OCI-M1 (cell line): ENCODE measurements at places on chromosomes 1 and 21.

DNA sequence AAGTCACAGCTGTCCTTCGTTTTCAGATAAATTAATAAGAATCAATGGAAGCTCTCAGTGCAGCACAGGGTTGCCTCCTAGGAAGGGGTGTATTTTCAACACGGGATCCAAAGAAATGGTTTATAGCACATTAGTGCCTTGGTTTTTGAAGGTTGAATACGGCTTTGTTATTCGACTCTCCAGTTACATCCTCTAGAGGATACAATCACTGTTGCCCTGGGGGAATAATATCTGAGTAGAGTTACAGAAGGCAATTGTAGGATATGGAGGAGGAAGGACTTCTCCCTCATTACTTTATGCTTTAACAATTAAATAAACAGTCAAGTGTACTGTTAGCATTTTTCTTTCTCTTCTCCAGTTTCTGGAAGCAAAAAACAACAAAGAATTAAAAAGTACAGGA, 14.3 kb upstream of the ZNF326 start:
- no peak for DNase-seq

- DNase-seq: no peak
Measured at GRCh38 chr1:157137046-157137407, 1.2 kb downstream of the ETV3 start.

GRCh38 chr1:58204284-58204683, 342.2 kb downstream of the OMA1 start:
- DNase-seq: no peak

- no peak for DNase-seq
Measured at GRCh38 chr21:41848533-41848932, 30.6 kb downstream of the PRDM15 start.

DNA sequence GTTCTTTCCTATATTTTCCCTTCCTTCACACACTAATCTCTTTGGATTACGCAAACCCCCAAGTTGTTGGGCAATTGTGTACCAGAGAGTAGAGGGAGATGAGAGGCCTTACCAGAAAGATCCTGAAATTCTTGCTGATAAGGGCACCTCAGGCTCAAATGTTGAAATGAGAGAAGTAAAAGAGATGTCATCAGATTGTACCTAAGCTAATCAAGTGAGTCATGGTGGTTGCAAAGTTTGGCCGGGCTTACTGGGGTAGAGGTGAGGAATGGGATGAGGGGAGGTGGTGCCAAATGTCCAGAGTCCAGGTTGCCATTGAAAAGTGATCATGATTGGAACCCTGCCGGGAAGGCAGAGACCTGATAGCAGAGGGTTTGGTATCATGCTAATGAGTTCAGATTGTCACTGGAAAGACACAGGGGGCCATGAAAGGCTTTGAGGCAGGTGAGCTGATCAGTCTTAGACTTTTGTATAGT, 43.1 kb downstream of the OPTC start:
- peak; percentile 71 for DNase-seq

- DNase-seq: no peak
Measured at GRCh38 chr1:224482619-224483018, 48.0 kb upstream of the WDR26 start.

DNA sequence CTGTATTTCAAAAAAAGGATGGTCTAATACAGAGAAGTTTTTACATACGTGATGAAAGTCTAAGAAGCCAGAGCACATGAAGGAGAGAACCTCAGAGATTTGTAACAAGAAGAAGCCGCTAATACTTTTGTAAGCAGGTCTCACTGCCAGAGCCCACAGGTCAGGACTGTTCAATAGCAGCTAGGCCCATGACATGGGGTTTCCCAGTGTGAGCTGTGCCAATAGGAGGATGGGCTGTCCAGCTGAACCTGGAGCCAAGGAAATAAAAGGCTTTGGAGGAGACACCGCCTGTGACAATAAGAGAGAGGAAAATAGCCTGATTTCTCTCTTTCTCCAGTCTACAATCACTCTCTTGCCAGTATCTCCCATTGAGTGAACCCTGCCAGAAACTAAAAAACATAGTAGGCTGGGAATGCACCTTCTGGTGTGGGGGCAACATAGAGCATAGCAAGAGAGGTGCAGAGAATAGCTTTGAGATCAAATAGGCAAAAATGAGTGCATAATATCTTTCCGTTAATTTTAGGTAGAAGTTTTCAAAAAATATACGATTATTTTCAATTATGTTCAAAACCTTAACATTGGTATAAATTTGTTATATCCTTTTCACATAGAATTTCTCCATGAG, 360.3 kb downstream of the NEGR1 start:
- DNase-seq: peak; percentile 27

GRCh38 chr1:193763266-193763665, 576.9 kb upstream of the B3GALT2 start:
- no peak for DNase-seq

DNA sequence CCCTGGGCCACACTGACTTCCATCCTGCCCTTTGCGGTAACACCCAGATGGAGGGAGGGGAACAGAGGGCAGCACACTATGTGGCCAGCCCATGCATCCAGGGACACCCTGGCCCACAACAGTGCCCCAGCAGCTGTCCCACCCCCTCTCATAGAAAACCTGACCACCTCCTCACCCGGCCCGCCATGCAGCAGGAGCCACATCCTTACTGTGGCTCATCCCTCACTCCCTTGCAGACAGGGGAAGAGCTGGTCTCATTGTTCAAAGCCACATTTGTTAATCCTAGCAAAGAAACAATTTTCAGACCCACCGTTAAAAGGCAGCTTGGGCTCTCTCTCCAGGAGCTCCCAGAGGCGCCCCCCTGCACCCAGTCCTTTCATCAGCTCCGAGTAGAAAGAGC, 23.2 kb upstream of the NUP133 start:
- DNase-seq: no peak

- DNase-seq: no peak
Measured at GRCh38 chr1:239307886-239308285, 78.5 kb upstream of the CHRM3 start.

DNA sequence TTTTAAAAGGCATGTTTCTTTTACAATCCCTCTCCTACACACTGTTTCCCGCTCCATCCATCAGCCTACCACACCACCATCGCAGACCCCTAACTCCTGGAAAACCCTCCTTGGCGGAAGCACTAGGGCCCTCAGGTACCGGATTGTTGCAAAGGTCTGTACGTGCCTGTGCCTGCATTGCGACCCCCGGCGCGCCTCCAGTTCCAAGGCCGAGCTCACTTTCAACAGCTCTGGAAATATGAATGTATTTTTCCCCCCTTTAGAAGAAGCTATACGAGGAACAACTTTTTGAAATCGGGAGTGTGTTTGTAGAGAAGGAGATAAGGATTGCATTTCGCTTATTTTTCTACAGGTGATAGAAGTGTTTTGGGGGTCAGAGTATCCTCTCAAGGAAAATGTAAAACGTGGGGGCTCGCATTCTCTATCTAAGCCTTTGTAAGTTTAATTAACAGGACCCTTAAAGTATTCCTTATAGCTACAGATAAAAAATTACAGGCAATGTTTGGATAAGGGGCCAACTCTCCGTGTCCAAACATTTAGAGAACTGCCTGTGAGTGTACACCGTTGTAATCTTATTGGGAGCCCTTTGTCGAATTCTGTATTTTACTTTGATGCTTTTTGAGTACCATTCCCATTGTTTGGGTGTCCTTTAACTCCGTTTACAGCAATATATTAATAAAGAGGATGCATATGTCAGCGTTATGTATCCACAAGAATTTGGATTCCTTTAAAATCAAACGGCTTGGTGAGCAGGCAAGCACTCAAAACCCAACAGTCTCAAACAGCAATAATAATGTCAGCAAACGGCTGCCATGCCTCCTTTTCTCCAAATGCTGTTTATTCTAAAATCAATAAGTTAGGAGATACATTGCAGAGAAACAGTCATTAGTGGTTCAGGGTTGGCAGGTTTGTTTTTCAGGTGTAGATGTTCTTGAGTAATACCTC, 5.9 kb downstream of the PRRX1 start:
- no peak for DNase-seq

DNA sequence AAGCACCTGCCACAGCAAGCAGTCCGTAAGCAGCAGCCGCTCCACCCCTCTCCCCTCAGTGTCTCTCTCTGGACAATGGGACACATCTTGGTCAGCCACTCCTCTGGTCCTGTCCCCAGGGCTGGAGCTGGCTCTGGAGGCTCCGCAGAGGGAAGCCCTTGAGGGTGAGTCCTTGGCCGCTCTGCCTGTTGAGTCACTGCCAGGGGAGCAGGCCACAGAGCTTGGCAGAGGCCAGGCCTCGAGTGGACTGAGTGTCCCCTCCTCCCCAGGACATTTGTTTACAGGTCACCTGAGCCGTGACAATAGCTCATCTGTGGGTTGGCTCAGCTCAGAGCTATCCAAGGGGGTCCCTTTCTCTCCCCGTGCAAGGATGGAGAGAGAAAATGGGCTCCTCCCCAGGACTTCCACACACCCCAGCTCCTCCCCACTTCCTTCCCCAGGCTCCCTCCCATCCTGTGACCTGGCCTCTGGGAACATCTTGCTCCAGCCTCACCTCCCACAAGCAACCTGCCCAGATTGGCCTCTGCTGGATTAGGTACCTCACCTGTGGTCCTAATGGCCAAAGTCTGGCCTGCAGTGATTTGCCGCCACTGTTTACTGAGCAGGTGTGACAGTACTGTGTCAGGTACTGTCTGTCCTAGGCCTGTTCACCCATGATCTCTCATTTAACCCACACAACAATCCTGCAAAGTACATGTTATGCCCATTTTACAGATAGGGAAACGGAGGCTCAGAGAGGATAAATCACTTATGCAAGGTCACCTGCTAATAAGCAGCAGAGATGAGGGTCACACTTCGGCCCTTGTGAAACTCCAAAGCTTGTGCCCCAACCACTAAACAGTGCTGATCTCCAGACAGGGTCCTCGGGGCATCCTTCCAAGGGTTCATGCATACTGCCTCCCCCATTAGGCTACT, 4.8 kb downstream of the FAM131C start:
- no peak for DNase-seq

- DNase-seq: peak; percentile 47
Measured at GRCh38 chr1:100597784-100598183, 59.8 kb downstream of the GPR88 start.

GRCh38 chr1:150730130-150730721, 9.5 kb upstream of the HORMAD1 start:
- no peak for DNase-seq

GRCh38 chr1:233719655-233720341, 105.9 kb downstream of the KCNK1 start:
- DNase-seq: no peak

DNA sequence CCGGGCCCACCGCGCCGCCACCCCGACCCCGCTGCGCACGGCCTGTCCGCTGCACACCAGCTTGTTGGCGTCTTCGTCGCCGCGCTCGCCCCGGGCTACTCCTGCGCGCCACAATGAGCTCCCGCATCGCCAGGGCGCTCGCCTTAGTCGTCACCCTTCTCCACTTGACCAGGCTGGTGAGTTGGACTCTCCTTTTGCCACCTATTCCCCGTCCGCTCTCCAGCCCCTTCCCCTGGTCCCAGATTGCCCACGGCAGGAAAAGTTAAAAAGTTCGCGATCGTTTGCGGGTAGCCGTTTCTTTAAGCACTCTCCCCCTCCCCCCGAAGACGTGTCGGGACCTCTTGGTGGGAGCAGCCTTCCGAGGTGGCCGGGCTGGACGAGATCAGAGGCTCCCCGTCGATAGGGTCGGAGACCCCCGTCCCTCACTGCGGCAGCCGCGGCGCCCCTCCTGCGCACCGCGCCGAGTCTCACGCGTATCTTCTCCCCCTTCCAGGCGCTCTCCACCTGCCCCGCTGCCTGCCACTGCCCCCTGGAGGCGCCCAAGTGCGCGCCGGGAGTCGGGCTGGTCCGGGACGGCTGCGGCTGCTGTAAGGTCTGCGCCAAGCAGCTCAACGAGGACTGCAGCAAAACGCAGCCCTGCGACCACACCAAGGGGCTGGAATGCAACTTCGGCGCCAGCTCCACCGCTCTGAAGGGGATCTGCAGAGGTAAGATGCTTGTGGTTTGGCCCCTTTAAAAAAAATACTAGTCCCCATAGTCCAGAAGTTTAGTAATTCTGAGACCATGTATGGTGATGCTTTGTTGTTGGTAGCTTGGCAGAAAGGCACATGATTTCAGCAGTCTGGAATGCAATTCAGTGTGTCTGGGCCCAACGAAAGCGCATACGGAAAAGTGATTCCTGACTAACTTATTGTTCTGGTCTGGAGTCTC, 576 bp downstream of the CCN1 start:
- DNase-seq: peak; percentile 56

- DNase-seq: no peak
Measured at GRCh38 chr1:96651517-96651916, 70.1 kb upstream of the PTBP2 start.

- no peak for DNase-seq
Measured at GRCh38 chr1:191261111-191261510, 783.4 kb upstream of the BRINP3 start.

- DNase-seq: no peak
Measured at GRCh38 chr1:53116307-53116810, 26.1 kb downstream of the SLC1A7 start.

DNA sequence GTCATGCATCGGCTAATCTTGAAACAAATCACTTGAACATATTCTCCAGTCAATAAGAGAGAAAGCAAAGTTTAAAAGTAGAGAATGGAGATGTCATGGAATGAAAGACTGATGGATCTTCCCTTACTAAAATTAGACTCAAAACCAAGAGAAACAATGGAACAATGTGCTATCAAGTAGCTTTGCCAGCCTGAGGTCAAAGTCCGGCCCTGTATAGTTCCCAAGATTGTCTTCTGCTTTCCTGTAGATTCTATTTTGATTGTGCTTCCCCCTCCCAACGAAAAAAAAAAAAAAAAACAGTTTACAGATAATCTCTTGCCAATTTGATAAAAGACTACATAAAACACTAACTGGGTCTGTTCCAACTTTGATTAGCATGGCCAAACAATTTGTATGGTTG, 40.8 kb upstream of the KIRREL1 start:
- DNase-seq: no peak

DNA sequence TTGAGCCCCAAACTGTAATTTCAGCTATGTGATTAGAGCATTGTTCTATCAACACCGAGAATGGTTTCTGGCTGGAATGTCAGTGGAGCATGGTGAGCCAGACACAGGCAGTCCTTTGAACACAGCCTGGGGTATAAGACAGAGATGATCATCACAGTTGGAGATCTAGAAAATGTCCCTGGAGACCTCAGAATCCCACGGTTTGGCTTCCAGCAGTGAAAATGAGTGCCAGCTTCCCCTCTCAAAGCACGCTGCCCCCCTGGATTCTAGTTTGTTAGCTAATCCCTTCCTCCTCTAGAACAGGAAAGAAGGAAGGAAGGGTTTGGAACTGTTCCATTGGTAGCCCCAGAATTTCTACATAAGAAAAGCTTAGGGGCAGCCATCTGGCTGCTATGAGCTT, 59.9 kb upstream of the JAK1 start:
- DNase-seq: no peak

DNA sequence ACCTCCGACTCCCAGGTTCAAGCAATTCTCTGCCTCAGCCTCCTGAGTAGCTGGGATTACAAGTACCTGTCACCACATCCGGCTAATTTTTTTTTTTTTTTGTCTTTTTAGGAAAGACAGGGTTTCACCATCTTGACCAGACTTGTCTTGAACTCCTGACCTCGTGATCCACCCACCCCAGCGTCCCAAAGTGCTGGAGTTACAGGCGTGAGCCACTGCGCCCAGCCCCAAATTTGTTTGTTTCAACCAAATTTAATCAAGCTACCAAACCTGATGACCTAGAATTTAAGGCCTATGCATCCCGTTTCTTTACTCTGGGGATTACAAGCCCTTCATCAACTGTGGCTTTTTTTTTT, 58.3 kb upstream of the TBX15 start:
- DNase-seq: no peak
